Epithelial cell of proximal tubule (primary cell): ENCODE measurements at places on chromosomes 2 and 18. TPM values are rescaled to one million over a fixed set of nuclear protein-coding genes. Genes with fewer than 3 reads are reported as not detected.

- no peak for DNase-seq
Measured at GRCh38 chr2:12606472-12607000, 110.2 kb upstream of the TRIB2 start.

GRCh38 chr2:135664623-135665068, 77.0 kb upstream of the UBXN4 start:
- DNase-seq: peak; percentile 76

GRCh38 chr2:45777996-45778719, 126.7 kb downstream of the PRKCE start:
- no peak for DNase-seq

GRCh38 chr2:71207601-71208000, 19.3 kb downstream of the PAIP2B start:
- DNase-seq: no peak

DNA sequence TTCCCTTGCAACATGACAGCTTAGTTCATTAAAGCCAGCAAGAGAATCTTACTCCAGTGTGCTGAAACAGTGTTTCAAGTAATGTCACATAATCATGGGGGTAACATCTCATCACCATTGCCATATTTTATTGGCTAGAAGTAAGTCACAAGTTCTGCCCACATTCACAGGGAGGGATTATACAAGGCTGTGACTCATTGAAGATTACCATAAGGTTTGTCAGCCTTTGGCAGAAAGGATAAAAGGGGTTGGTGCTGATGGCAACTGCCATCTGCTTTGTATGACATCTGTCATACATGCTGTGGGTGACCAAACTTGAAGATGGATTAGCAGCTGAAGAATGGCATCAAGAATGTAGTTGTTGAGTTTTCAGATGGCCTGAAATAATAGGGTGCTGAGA, 61.2 kb downstream of the KCNE4 start:
- DNase-seq: no peak

- DNase-seq: no peak
Measured at GRCh38 chr2:98473995-98474780, 29.5 kb downstream of the INPP4A start.

DNA sequence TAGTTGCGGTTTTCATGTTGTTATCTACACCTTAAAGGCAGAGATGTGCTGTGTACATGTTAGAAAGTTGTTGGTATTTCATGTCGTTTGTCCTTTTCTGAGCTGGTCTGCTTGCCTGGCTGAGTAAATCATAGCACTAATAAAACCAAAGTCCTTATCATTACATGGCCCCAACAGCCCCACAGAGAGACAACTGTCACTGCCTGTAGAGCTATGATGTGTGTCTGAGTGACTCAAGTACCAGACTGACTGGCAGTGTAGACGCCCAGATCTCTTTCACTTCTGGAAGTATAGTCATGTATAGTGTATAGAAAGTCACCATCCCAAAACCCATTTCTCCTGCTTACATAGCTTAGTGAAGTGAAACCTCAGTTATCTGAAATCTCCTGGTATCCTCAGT, 4.3 kb downstream of the SOCS6 start:
- DNase-seq: no peak

- DNase-seq: no peak
Measured at GRCh38 chr2:223582001-223582400, 20.2 kb downstream of the SCG2 start.

- no peak for DNase-seq
Measured at GRCh38 chr2:89763581-89764485, 1072.4 kb downstream of the RPIA start.

- no peak for DNase-seq
Measured at GRCh38 chr2:105519516-105519915, 120.7 kb upstream of the FHL2 start.

- no peak for DNase-seq
Measured at GRCh38 chr18:57052759-57053158, 94.1 kb upstream of the BOD1L2 start.

GRCh38 chr18:22977847-22978701, 44.9 kb downstream of the RBBP8 start:
- DNase-seq: peak; percentile 93

- no peak for DNase-seq
Measured at GRCh38 chr2:70202236-70202806, 11.5 kb upstream of the C2orf42 start.

DNA sequence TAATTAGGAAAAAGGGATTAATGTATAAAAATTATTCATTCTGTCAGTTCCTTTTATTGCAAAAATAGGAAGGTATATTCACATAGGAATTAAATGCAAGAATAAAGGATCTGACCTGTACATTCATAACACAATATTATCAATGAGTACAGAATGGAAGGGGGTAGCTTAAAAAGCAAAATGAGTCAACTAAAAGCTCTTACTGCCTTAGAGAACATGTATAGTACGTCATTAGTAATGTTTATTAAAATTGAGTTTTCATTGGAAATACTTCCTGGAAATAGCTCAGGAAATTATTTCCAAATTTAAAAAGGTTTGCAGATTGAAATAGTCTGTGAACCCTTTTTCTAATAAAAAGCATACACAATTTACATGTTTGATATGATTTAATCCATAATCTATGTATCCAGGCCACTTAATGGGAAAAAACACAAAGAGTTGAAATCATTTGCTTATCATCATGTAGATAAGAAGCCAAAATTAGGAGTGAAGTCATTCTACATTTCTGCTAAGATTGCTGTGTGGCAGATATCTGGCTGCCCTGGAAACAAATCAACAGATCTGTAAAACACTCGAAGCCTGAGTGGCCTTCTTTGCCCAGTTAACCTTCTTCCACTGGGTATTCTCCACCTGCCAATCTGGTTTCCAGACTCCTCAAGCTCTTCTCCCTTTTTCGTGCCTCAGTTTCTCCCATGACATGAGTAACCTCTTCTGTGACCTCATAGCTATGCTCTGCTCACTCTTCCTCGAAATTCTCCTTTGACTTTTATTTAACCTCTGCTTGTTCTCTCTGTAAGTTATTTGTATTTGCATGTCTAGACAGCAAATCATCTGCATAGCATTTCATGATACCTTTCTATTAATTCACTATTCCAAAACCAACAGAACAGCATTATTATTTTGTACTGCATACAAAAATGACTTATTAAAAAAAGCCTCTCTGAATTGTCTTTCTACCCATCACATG, 181.2 kb upstream of the REV1 start:
- DNase-seq: no peak

DNA sequence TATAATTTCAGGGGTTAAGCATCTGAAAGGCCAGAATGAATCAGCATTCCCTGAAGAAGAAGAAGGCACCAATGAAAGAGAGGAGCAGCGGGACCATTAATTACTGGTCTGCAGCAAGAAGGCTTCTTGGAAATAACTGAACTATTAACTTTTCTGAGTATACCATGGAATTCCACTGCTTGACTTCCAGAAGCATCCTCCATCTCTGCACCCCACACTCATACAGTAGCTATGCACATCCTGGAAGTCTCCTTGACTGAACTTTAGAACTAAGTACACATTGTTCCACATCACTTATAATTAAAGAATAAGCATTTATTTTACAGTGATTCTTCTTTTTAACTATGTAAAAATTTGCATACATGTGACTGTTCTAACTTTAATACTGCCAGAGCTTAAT, 131.5 kb downstream of the PPP1R1C start:
- peak; percentile 42 for DNase-seq

- no peak for DNase-seq
Measured at GRCh38 chr18:48828691-48829442, 121.9 kb downstream of the SMAD7 start.

GRCh38 chr2:121771976-121772742, 16.7 kb downstream of the TSN start:
- DNase-seq: no peak

DNA sequence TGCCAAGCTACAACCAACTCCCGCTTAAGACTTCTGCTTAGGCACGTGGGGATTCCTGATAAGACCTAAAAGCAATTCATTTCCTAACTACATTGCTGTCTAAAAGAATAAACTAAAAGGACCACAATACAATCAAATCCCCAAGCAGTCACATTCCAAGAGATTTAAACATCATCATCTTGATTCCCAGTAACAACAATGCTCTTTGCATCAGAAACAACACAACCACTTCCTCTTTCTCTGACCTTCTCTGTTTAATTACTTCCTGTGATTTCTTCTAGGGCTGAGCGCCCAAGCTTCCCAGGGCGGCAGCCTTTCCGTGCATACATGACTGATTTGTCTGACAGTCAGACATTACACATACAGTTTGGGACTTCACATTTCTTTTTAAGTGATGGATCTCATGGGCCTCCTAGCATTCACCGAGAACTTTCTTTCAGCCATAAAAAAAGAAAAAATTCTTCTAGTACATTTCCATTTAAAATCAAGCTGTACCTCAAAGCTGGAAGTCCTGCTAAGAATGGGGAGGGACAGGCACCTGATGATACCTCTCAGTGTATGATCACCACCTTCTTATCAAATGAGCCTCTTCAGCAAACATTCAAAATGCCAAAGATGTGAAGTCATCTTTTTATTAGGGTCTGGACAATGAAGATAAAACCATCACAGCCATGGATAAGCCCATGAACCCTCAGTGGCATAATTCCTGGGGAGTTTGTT, 11.5 kb downstream of the SPRED2 start:
- peak; percentile 38 for DNase-seq

DNA sequence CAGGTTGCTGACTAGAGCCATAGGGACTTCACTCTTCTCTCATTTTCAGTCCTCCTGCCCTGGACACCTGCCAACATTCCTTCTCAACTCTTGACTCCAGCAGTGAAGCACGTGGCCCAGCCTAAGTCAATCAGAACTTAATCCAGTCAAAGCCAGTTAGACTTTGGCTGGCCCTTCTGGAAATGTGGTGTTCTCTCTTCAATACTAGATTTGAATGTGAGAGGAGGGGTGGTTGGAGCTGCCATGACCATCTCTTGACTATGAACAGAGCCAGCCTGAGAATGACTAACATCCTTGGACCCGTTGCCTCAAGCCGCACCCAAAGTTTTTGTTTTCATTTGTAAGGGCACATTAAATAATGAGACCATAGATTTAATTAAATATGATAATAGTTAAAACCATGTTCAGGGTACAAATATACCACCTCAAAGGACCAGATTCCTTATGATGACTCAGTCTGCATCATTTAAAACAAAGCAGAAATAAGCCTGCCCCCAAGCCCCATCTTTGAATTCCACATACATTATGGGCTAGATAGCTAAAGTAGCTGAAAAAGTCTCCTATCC, 49.7 kb upstream of the RASGRP3 start:
- DNase-seq: peak; percentile 75

GRCh38 chr2:122322815-122323214, 567.4 kb downstream of the TSN start:
- no peak for DNase-seq

DNA sequence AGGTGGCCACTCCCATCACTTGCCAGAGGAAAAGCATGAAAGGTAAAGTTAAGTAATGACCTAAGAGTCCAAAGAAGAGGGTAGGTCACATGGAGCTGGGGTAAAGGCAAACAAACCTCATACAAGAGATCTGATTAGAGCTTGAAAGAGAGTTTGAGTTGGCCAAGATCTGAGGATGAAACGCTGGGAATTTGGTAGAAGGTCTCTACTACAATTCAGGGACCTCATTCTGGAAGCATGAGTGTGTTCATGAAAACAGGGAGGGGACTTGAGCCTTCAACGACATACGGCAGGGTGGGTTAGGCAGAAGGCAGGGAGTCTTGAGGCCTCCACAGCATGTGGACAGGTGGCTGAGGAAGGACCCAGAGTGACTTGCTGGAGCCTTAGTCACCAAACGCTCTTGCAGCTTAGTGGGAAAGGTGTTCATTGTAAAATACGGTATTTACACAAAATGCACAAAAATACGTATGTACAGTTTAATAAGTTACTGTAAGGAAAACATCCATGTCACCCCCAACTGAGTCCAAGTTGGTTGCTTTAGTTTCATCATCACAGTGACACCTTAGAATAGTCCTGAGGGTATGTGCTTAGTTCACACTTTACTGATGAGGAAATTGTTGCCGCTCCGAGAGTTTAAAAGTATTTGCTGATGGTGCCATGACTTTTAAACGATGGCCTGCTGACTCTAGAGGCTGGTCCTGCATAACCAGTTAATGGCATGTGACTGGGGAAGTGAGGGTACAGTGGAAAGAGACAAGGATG, 5.0 kb upstream of the FARP2 start:
- peak; percentile 71 for DNase-seq

DNA sequence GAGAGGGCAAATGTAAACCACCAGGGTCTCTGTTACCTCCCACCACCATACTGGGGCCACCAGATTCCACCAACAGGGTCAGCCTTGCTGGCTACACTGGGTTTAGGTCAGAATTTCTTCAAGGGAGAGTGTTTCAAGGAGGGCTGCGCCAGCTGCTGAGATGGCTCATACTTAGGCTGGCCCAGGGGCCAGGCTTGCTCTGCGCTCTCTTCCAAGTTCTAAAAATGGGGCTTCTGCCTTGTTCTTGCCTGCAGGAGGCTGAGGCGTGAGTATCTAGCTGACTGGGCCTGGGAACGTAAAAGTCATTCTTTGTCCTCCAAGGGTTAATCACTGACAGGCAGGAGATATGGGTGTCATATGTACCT, 28.1 kb downstream of the MRPL33 start:
- DNase-seq: no peak

- no peak for DNase-seq
Measured at GRCh38 chr2:43724728-43725526, 48.7 kb upstream of the C1GALT1C1L start.

DNA sequence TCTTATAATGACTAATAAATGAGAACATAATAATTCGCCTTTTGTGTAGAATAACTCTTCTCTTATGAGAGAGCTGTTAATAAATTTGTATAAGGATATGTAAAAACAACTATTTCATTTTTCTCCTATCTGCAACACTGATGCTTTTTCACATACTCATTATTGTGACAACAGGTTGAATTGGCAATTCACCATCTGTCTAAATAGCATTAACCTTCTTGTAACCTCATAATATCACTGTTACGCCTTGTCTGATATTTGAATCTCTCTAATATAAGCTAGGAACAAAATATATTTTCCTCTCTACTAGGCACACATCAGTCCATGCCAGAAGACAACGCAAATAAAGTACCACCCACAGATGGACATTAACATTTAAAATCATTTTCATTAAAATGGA, 938.9 kb downstream of the CPS1 start:
- DNase-seq: no peak

- no peak for DNase-seq
Measured at GRCh38 chr2:127649100-127649611, 3.2 kb downstream of the GPR17 start.

PLA2R1 gene
- total RNA-seq: 1.3 and 3.6 TPM in 2 replicates

KCNS3 gene
- total RNA-seq: 16.2 and 26.9 TPM in 2 replicates

DUSP2 gene
- total RNA-seq: 4.4 and 5.4 TPM in 2 replicates

PLEKHA3 gene
- total RNA-seq: 8.5 and 13.7 TPM in 2 replicates

SCYGR5 gene
- not detected in 2 replicates for total RNA-seq

POTEJ gene
- not detected in 2 replicates for total RNA-seq

CCL20 gene
- total RNA-seq: 1.0 and 1.2 TPM in 2 replicates

DNAJC5G gene
- not detected in 2 replicates for total RNA-seq
